ENCODE measurements at places on chromosomes 6 and 20.

GRCh38 chr20:1862663-1863053 is 32.5 kb upstream of the SIRPA start:
- no peak for DNase-seq

DNA sequence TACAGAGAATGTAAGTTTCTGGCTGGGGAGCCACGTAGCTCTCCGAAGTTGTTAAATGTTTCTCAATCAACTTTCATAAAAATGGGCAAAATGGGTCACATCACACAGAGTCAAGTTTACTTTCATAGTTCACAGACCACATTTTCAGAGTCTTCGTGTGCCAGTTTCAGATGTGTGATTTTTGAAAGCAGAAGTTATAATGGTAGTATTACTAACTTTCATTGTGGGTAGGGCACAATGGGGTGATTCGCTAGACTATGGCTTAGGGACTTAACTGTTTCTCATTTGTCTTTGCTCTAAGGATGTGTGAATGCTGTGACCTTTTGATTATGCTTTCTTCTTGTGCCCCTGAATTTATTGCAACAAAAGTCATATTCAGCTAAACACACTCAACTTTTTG is 109.0 kb upstream of the SUPT3H start:
- DNase-seq, result no peak

GRCh38 chr6:111176760-111177099 is 89.4 kb downstream of the SLC16A10 start:
- DNase-seq, result no peak

- no peak for DNase-seq
Measured at GRCh38 chr6:145244349-145245100, 490.8 kb downstream of the EPM2A start.

GRCh38 chr6:169935861-169936260 is 184.4 kb downstream of the ERMARD start:
- no peak for DNase-seq

GRCh38 chr6:80789912-80790570 is 683.6 kb downstream of the BCKDHB start:
- DNase-seq, result no peak

- DNase-seq, result no peak
Measured at GRCh38 chr6:29651413-29652197, 5.3 kb upstream of the MOG start.

DNA sequence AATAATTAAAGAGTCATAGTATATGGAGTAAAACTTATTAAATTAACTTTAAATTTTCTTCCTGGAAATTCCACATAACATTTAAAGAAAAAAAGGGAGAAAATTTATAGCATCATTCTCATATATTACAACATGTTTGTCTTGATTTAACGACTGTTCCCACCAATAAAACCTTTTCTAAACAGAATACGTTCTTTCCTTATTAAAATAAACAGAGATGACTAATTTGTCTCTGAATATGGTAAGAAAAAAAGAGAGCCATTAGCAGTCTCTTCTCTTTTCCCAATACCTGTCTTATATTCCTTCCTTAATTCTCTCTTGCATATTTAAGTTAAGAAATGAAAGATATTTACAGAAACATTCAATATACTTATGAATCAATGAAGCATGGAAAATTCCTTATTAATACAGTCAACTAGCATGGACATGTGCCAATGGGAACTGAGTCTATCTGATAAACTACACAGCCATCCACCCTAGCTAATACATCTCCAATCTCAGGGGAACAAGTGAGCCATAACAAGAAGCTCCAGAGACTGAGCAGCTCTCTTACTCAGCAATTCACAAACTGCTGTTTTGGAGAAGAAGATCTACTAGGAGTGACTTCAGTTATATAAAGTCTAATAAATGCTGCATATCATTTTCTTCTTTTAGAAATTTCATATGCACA is 347.1 kb upstream of the MANEA start:
- DNase-seq, result no peak

- no peak for DNase-seq
Measured at GRCh38 chr20:48398506-48399449, 429.0 kb downstream of the PREX1 start.

DNA sequence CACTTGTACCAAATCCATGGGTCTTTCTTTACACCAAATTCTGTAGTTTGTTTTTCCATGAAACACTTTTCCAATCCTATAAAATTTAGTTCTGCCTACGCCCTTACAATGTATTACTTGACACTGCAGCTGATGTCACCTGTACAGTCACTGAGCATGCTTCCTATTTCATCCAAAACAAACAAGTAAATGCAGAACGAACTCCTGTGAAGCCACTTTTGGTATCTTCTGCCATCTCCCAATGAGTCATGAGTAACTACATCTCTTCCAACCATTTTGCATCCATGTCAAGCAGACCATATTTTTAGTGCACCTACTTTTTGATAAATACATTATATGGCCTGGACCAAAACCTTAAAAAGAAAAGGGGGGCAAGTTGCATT is 42.4 kb downstream of the HDDC2 start:
- no peak for DNase-seq

GRCh38 chr20:24166412-24166811 is 177.8 kb upstream of the GGTLC1 start:
- no peak for DNase-seq

DNA sequence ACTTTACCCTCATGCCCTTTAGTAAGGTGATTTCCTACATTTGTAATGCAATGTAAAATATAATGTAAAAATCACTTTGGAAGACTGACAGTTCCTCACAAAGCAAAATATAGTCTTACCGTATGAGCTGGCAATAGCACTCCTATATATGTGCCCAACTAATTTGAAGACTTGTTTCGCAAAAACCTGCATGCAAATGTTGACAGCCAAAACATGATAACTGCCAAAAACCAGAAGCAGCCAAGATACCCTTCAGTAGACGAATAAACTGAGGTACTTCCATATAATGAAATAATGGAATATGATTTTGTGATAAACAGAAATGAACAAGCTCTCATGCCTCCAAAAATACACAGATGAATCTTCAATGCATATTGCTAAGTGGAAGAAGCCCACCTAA is 13.6 kb downstream of the AURKA start:
- DNase-seq, result no peak

DNA sequence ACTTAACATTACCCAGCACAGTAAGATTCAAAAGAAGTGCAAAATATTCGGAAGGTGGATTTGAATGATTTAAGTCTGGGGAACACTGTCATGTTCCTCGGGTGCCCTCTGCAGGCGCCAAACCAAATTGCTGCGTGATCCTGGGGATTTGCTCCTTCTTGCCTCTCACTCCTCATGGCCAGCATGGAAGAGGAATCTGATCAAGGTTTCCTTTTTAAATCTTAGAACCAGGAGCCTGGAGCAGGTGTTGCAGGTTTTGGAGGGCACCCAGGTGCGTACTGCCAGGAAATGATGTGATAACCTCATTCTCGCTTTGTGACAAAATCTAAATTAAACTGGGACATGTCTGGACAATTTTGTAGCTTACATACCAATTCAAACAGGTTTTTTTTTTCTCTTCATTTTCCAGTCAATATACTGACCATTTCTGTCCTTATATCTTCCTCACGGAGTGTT is 8.1 kb upstream of the PFDN4 start:
- DNase-seq, result peak; percentile 39

DNA sequence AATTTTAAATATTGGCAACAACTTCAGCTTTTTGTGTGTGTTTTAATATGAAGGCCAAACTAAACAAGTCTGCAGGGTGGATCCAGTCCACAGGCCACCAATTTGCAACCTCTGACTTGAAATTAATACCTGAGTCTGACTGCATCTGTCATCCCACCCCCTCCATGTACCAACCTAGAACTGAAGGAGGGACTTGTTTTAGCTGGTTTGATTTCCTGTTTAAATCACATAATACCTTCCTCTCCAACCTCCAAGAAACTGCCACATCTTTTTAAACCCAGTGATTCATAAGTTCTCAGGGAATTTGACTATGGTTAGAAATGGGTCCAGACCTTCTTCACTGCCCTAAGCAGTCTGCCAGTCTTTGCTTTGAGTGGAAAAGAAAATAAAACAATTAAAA is 21.6 kb downstream of the RNF8 start:
- no peak for DNase-seq

GRCh38 chr6:165557674-165558073 is 105.4 kb downstream of the PDE10A start:
- no peak for DNase-seq

DNA sequence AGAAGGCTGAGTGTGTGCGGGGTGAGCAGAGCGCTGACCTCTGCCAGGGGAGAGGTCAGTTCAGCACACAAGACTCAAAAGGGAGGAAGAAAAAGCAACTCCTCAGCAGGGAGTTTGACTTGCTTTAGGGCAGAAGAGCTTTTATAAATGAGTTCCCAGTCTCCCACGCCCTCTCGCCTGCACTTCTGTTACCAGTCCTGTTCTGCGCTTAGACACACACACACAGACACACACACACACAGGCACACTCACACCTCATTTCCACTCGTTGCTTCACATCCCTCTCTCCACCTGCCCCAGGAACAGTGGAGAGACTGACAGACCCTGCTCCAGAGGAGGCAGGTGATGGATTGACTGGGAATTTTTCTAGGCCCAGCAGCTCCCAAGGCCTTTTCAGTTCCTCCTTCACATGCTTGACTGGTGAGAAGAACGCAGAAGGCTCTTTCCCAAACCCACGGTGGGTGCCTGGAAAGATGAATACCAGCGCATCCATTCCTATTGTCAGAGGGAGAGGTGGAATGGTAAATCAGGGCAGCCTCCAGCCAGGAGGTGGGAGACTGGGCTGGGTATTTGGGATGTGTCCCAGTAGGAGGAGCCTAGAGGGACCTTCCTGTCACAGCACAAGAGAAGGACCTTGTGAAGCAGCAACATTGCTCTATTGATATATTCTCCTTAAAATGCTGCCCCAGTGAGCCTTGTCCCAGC is 43.7 kb downstream of the JAG1 start:
- DNase-seq, result no peak

DNA sequence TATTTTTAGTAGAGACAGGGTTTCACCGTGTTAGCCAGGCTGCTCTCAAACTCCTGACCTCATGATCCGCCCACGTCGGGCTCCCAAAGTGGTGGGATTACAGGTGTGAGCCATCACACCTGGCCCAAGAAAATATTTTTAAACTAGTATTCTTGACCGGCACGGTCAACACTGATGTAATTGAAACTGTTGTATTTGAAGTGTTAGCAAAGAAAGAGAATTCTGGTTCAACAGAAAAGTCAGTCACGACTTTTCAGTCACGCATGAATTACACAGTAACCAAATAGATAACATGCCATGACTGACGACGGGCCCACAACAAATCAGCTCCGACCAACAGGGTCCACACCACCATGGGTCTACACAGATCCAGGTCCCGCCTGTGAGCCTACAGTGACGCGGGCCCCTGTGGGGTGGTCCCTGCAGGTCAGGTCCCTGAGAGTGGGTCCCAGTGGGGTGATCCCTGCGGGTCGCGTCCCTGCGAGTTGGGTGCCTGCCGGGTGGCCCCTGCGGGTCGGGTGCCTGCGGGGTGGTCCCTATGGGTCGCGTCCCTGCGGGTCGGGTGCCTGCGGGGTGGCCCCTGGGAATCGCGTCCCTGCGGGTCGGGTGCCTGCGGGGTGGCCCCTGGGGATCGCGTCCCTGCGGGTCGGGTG is 1.0 kb downstream of the GMEB2 start:
- DNase-seq, result no peak

DNA sequence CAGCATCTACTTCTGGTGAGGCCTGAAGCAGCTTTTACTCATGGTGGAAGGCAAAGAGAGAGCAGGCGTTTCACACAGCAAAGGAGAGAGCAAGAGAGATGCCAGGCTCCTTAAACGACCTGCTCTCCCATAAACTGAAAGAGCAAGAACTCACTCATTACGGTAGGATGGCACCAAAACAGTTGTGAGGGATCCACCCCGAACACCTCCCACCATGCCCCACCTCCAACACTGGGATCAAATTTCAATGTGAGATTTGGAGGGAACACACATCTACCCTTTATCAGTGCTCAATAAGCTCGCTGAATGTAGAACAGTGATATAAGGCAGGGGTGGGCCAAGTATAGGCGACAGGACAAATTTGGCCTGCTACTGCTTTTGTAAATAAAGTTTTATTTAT is 244.6 kb downstream of the ESR1 start:
- no peak for DNase-seq

GRCh38 chr6:18183766-18184165 is 28.5 kb downstream of the KDM1B start:
- no peak for DNase-seq

DNA sequence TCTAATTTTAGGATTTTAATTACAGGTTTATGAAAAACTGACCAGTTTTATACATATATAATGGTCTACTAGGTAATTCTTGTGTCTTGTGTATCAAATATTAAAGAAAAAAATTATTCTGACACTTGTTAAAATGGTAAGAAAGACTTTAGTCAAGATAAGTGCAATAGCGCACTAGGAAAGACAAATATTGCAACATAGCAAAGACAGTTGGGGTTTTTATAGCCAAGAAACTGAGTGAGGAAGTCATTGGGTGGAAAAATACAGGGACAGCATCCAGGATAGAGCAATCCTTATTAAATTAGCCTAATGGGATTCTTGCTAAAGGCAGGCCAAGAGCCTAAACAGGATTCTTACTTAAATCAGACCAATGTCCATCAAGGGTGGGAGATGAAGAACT is 71.1 kb downstream of the ROS1 start:
- no peak for DNase-seq

DNA sequence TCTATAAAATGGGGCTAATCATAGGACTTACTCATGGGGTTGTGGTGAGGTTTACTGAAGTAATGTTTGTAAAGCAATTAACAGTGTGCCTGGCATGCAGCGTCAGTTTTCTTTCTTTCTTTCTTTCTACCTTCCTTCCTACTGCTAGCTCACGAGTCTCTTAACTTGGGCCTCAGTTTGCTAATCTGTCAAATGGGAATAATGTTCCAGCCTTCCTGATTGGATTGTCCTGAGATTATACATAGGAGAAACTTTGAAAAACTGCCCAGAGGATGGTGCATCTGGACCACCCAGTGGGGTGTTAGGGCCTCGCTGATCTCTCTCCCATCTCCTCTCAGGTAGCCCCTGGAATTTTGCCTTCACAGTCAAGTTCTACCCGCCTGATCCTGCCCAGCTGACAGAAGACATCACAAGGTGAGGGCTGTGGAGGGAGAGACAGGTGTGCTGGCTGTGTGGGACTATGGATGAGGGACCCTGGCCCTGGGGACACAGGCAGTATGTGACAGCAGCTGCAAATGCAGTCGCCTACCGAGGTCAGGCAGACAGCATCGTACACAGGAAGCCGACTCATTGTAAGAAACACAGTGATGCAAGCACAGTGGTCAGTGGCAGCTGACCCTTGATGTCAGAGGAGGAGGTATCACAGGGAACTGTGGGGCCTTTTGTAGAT is 27.5 kb downstream of the EPB41L1 start:
- no peak for DNase-seq

- no peak for DNase-seq
Measured at GRCh38 chr6:44704240-44705150, 317.0 kb downstream of the CDC5L start.

GRCh38 chr20:58756450-58756775 is 63.8 kb downstream of the NPEPL1 start:
- no peak for DNase-seq
